ENCODE measurements at places on chromosomes 16 and 17.

- no peak for DNase-seq
These were observed 98.0 kb downstream of the KPNA2 start for GRCh38 chr17:68133346-68134045.

DNA sequence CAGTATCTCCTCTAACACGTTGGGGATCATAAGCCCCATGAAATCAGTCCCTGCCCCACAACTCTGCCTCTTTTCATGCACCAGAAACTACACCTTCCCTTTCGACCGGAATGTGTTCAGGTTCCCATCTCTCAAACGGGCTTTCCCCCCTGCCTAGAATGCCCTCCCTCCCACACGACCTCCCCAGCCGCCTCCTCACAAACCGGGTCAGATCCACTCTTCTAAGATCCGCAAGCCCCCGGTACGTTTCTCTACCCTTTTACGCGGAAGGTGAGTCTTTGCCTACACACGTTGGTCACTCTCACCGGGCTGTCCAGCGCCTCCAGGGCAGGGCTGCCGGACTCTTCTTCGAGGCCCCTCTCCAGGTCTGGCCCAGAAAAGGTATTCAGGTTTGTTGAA is 708 bp downstream of the DHX33 start:
- no peak for DNase-seq

DNA sequence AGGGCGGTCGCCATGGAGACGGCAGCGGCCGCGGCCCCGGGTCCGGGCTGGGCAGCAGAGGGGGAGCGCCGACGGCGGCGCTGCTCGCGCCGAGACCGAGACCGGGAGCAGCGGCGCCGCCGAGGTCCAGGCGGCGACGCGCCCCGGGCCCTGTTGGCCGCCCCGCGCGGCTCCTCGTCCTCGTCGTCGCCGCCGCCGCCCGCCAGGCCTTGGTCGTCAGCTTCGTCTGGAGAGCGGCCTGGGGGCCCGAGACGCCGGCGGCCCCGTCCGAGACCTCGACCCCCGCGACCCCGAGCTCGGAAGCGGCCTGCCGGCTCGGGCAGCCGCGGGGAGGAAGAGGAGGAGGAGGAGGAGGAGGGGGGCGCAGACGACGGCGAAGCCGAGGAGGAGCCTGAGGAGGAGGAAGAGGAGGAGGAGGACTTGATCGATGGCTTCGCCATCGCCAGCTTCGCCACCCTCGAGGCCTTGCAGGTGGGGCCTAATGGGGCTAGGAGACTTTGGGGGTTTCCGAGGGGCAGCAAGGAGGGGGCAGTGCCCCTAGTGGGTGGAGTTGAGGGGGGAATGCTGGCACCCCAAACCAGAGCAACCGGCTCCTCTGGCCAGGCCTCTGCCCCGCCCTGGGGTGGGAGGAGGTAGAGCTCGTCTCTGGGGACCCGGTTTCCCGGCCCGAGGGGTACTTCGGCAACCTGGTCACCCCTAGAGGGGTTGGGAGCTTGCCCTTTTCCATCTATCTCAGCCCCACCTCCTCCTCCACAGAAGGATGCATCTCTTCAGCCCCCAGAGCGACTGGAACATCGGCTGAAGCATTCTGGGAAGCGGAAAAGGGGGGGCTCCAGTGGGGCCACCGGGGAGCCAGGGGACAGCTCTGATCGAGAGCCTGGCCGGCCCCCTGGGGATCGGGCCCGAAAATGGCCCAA is 1.5 kb downstream of the FBRS start:
- DNase-seq, result no peak

DNA sequence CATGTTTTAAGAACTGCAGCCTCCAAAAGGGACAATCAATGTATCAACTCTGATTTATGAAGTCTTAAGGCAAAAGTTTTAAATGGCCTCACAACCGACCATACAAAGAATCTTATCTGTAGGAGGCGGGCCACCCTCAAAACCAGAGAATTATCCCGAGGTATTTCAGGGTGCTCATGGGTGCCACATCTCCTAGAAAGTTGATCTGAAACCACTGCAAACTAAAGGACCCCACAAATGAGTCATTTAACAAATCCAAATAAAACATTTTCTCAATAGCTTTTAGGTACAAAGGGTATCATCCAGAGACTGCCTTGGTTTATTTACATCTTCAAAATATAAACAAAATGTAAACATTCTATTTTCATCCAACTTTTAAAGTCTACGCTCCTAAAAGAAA is 6.8 kb downstream of the ERN1 start:
- DNase-seq, result no peak

- DNase-seq, result no peak
These were observed 119.1 kb downstream of the KCNJ12 start for GRCh38 chr17:21495281-21495680.

- no peak for DNase-seq
These were observed 39.0 kb upstream of the TANC2 start for GRCh38 chr17:62927083-62927482.

GRCh38 chr17:78313735-78314648 is 45.9 kb downstream of the SOCS3 start:
- DNase-seq, result peak; percentile 60

- DNase-seq, result no peak
These were observed 15.7 kb downstream of the PSMD11 start for GRCh38 chr17:32460054-32460453.

DNA sequence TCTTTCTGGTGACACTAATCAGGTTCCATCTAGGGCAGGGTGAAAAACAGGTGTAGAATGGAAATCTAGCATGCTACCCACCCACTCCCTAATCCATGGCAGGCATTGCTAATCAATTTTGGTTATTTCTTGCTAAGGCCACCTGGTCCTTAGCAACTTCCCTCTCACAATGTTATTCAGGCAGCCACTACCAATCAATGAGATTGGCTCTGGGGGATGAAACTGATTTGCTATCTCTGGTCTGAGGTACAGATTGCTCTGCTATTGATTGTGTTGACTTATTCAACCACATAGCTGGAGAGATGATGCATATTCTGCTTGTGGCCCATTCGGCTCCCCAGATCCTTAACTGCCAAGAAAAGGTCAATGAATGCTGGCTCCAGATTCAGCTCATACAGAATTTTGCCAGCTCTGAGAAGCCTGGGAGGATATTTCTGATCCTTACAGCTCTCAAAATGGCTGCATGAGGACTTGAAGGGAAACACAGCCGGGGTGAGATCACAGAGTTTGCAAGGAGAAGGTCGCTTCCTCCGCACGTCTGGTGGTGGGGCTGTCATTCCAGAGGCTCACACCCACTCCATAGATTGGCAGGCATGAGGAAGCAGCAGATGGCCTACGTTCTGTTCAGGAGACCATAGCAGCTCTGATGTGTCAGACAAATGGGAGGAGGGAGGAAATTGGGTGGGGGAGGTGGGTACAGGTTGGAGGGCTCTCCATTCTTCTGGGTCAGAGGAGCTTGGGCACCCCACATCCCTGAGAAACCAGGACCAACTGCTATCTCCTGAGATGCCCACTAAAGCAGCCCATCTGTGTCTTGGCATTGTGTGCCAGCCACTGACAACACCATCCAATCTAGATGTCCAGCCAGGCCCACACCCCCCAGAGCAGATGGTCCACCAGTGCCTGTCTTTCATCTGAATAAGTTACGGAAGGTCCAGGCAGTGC is 22.3 kb downstream of the SEZ6 start:
- DNase-seq, result no peak

DNA sequence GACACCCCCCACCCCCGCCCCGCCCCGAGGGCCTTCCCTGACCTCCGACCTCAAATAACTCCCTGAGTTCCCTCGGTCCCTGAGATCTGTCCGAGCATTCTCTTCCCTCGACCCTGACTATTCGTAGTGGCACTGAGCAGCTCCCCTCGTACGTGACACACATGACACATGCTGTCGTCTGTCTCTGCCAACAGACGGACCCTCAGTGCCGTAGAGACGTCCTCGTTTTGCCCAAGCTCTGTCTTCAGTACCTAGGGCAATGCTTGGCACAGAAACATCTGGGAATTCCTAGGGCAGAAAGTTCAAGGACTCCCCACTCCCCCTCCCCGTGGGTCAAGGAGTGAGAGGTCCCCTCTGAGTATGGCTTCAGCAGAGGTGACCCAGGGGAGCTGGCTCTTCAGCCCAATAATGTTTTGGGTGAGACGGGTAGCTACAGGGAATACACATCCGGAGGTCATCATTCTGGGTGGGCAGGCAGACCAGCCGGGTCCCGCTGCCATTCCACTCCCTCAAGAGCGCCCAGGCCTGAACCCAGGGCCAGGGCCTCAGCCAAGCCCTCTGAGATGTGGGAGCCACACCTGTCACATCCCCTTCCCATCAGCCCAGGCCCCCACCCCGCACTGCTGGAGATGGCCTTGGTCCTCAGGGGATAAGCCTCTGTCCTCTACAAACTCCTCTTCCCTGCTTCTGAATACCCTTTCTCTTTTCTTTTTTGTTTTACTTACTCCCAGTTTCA is 671 bp upstream of the FADS6 start:
- DNase-seq, result no peak

GRCh38 chr17:82241183-82241925 is 12.5 kb downstream of the SLC16A3 start:
- peak; percentile 57 for DNase-seq

GRCh38 chr17:71184716-71185115 is 936.1 kb upstream of the SOX9 start:
- no peak for DNase-seq

DNA sequence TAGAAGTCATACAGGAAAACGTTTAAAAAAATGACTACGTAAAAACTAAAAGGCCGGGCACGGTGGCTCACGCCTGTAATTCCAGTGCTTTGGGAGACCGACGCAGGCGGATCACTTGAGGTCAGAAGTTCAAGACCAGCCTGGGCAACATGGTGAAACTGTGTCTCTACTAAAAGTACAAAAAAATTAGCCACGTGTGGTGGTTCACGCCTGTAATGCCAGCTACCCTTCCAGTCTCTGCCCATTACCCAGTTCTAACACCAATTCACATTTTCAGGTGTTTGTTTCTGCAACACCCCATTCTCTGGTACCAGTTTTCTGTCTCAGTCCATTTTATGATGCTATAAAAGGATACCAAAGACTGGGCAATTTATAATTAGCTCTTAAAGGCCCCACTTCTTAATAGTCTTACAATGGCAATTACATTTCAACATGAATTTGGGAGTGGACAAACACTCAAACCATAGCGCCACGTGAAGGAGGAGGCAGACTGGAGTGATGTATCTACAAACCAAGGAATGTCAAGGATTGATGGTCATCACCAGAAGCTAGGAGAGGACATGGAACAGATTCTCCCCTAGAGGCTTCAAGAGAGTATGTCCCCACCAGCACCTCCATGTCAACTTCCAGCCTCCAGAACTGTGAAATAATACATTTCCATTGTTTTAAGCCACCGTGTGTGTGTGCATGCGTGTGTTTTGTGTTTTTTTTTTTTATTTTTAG is 791 bp upstream of the C17orf75 start:
- DNase-seq, result no peak

DNA sequence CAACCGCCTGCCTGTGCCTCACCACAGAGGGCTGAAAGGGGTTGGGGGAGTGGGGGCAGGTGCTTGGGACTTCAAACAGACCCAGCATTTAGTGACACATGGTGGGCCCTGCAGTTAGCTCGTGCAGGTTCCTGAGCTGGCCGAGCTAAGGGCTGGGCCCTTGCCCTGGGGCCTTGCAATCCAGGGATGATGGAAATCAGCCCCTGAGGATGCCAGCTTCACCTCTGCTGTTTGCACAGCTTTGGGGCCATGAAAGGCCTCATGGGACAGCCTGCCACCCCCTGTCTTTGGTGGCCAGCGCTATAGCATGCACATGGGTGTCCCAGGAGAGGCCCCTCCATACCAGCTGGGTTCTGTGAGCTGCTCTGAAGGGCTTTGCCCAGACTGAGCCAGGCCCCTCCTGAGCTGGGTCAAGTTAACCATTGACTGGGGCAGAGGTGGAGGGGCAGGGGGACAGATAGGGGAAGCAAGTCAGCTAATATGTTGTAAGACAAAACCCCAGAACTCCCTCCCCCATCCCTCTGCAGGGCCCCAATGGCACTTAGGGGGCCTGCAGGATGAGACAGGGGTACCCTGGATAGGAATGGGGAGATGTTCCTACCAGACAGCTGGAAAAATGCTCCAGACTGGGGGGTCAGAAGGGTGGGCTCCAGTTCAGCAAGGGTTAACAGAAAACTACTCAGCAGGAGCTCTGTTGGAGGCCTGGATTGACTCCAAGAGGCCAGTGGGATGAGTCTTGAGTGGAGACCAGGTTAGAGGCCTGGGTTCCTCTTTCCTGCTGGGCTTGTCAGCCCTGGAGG is 692 bp downstream of the PRR15L start:
- DNase-seq, result no peak

GRCh38 chr17:80872501-80873306 is 118.9 kb upstream of the CHMP6 start:
- no peak for DNase-seq

GRCh38 chr16:58495521-58496331 is 4.2 kb upstream of the NDRG4 start:
- DNase-seq, result no peak
